Activated CD4-positive, CD25-positive, alpha-beta regulatory T cell treated with anti-CD3 and anti-CD28 coated beads, Interleukin-2, amount 50 U/mL, for 72 hours (primary cell): ENCODE measurements at places on chromosomes 2 and 18.
A peak's percentile ranks its signal among the peaks of the same experiment; 100 is the strongest.

- DNase-seq: no peak
Observed at GRCh38 chr18:25795213-25795612, 295.2 kb downstream of the SS18 start.

DNA sequence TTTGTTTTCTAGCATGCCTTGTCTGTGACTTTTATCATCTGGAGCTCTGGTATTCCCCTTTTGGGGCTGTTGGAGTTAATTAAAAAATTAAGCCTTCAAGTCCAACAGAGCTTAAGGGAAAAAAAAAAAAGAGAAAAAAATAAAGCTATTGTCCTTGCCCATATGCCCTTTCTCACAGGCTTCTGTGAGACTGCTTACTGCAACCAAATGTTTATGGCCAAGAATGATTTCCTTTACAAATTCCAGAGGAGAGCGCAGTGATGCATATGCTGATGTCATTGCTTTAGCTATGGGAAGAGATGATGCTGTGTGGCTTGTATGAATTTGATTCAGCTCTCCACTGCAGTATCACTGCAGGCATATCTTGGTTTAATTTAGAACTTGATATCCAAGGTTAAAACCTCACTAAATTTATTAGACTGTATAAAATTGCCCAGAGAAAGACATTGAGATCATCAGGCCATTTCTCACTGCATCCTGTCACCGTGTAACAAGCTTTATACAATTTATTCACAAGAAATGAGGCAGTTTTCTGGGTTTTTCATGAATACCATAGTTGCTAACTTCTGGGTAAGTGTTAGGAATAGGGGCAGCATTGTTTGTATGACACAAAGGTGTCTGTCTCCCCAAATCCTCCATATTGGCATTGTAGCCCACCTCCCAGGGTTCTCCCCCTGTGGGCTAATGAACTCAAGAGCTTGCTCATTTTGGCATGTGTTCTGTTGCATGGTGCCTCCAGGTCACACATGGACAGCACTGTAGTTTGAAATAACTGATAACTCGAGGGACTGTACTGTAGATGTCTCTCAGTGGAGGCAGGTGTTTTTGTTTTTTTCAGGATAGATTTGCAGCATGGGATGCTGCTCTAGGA is 85.0 kb downstream of the TANC1 start:
- DNase-seq: no peak

- no peak for DNase-seq
Observed at GRCh38 chr18:66749030-66749429, 145.1 kb upstream of the CDH19 start.

- DNase-seq: no peak
Observed at GRCh38 chr2:169461143-169461542, 18.2 kb upstream of the BBS5 start.

DNA sequence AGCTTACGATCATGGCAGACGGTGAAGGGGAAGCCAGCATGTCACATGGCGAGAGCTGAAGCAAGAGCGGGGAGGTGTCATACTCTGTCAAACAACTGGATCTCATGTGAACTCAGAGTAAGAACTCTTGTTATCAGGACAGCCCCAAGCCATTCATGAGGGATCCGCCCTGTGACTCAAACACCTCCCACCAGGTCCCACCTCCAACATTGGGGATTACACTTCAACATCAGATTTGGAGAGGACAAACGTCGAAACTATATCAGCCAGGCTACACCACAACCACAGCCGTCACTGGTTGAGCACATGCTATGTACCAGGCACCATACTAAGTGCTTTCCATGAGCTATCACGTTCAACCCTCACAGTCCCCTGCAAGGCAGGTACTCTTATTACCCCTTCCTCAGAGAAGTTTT is 293.8 kb downstream of the PRKCE start:
- DNase-seq: no peak

- DNase-seq: peak; percentile 25
Observed at GRCh38 chr2:654896-655295, 22.3 kb downstream of the TMEM18 start.

DNA sequence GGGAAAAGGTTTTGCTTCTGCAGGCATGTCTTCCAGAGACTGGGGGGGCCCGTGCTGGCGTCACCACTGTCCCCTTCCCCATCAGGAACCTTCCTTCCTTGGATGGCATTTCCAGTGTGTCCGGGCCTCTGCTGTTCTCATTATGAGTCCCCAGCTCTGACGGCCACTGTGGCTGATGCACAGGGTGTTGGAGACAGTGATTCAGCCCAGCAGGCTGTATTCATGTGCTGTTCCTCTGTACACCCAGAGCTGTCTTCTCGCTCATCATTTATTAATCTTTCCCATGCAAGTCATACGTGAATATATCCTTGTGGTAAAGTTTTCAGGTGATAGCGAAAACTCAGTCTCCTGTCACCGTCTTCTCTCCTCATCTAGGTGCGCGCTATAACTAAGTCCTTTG is 57.7 kb downstream of the ASAP2 start:
- DNase-seq: no peak

DNA sequence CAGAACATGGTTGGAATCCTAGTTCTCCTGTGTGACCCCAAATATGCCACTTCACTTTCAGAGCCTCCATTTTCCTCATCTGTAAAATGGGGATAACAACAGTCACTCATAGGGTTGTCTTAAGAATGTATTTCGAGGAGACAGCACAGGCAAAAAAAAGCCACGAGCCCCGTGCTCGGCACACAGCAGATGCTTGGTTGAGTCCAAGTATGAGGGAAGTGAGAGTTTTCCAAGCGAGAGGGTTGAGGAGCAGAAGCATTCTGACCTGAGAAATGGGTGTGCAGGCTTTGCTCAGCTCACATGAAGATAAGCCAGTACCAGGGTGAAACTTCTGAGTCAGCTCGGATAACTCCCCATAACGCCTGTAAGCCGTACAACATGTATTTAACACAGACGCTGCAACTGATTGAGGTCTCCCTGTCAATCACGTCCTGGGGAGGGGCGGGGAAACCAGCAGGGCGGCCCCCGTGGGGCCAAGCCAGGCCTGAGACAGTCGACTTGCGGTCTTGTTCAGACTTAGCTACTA is 23.0 kb upstream of the ODC1 start:
- DNase-seq: no peak

GRCh38 chr2:139911160-139911559 is 1131.0 kb upstream of the NXPH2 start:
- DNase-seq: no peak

- DNase-seq: no peak
Observed at GRCh38 chr18:37383846-37384595, 181.6 kb downstream of the CELF4 start.

DNA sequence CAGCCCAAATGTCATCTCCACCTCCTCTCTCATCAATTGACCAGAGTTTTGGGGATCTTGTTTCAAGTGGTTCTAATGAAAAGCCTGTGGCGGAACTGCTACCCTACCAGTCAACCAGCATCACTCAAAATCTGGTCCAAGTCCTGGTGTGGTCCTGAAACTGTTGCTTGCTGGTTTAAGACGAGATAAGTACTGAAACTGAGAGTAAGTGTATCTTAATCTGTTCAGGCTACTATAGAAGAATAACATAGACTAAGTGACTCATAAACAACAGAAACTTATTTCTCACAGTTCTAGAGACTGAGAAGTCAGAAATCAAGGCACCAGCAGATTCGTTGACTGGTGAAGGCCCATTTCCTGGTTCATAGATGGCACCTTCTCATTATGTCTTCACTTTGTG is 879 bp upstream of the GALNT5 start:
- no peak for DNase-seq

GRCh38 chr2:17762451-17762850 is 8.5 kb downstream of the GEN1 start:
- no peak for DNase-seq

DNA sequence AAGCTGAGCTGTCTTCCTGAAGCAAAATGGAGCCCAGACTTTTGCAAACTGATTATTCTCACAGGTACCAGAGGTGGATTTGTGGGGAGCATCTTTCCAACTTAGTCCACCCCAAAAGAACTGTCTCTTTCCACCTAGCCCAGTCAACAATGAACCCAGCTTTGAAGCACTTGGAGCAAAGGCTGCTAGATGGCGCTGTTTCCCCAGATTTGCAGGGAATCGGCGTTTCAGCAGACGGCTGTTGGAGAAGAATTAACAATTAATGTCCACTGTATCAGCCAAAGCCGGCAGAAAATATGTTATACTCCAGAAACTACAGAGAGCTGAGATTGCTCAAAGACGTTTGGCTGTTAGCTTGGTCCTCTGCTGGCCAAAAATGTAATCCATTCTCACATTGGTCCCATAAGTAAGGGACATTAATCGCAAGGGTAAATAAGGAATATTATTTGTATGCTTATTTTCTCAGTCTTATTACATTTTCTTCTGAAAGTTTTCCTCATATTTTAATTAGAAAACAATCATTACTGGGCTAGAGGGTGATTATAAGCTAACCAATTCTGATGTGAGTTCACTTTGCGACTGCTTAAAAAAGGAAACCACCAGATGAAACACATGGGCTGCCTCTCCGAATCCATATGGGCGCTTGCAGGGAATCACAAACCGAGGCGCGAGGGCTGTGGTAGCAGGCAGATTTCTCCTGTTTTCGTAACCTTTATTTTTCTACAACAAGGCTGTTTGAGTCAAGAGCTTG is 423.8 kb upstream of the MEX3C start:
- DNase-seq: peak; percentile 30

DNA sequence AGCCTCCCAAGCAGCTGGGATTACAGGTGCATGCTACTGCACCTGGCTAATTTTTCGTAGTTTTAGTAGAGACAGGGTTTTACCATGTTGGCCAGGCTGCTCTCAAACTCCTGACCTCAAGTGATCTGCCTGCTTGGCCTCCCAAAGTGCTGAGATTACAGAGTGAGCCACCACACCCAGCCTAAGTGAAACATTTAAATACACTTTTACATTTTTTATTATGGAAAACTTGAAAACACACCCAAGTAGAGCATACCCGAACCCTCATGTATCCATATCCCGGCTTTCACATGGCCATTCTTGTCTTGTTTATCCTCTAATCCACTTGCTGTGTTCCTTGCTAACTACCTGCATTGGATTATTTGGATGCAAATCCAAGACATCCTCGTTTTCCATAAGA is 13.2 kb upstream of the AGPS start:
- DNase-seq: no peak

GRCh38 chr2:32711219-32711618 is 83.4 kb downstream of the TTC27 start:
- DNase-seq: no peak

DNA sequence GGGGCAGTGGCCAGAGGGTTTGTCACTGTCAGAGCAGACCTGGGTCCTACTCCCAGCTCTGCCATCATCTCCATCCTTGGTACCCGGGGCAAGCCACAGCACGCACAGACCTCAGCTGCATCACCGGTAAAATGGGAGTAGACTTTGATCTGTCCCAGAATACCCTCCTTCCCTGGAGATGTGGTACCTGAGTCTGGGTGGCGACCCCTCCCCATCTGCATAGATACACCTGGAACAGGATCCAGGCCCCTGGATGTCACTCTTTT is 64.0 kb downstream of the ZFP36L2 start:
- no peak for DNase-seq

DNA sequence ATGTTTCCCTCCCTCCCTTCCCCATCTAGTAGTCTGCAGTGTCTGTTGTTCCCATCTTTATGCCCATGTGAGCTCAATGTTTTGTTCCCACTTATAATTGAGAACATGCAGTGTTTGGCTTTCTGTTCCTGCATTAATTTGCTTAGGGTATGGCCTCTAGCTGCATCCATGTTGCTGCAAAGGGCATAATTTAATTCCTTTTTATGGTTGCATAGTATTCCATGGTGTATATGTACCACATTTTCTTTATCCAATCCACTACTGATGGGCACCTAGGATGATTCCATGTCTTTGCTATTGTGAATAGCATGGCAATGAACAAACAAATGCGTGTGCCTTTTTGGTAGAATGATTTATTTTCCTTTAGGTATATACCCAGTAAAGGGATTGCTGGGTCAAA is 60.6 kb upstream of the CYP26B1 start:
- no peak for DNase-seq

DNA sequence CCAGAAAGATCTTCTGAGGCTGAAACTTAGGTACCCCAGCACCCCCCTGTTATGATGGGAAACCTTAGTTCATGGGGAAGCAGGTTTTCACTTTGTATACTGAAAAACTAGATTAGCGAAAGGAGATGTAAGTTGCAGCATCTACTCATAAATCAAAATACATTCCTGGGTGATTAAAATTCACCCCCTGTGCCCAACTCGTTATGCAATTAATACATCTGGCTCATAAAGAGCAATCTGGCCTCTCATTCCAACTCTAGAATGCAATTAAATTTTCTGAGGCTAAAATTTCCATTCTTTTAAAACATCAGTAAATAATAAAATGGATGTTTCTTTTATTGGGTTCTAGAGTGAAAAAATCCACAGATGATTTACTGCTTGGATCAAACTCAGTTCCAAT is 110.9 kb upstream of the BZW1 start:
- no peak for DNase-seq

- DNase-seq: no peak
Observed at GRCh38 chr18:56910967-56911366, 235.9 kb upstream of the BOD1L2 start.

DNA sequence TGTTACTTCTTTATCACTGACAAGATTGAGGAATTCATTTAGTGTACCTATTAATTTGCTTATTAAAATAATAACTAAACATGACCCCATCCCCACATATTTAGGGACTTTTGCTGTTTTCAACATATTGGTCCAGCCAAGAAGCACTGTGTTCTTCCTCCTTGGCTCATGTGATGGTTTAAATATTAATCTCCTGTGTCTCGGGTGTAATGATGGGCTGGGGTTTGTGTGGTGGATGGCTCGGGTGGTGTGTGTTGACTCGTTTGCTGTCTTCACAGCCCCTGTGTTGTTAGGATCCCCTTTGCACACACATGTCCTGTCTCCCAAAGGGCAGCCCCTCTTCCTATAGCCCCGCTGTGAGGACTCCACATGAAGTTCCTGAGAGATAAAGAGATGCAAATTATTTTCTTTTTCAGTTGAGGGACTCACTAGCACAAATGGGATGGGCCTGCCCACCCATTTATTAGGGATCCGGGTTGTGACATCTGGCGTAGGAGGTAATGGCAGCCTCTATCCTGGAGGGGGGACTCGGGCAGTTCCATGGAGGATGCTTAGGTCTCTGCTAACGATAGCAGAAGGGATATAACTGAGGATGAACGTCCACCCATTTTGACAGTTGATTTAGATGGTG is 53.4 kb downstream of the FHOD3 start:
- no peak for DNase-seq

GRCh38 chr2:181419129-181419855 is 37.9 kb upstream of the ITGA4 start:
- DNase-seq: no peak

- no peak for DNase-seq
Observed at GRCh38 chr2:21772624-21773023, 648.9 kb downstream of the TDRD15 start.

DNA sequence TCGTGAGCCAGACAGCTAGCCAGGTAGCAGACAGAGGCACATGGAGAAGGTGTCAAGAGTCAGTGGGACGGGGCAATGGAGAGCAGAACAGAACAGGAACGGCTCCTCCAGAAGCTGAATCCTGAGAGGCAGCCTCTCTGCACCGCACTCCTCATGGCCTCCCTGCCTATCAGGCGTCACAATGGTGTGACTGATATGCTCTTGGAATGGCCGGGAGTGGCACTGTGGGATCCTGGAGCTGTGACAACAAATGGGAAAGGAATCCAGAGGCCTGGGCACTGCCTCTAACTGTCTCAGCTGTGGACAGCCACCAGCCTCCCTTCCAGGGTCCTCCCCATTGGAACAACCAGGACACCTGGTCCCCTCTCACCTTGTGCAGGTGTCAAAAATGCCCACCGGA is 89.1 kb upstream of the ID2 start:
- no peak for DNase-seq

- DNase-seq: no peak
Observed at GRCh38 chr2:158655628-158656027, 139.5 kb upstream of the DAPL1 start.

- peak; percentile 24 for DNase-seq
Observed at GRCh38 chr2:241011751-241012510, 13.5 kb downstream of the SNED1 start.
